ENCODE measurements at places on chromosomes 4 and X. TPM values are rescaled to one million over a fixed set of nuclear protein-coding genes. Genes with fewer than 3 reads are reported as not detected.

SH3RF1 gene
- total RNA-seq = 1.8 TPM

DNA sequence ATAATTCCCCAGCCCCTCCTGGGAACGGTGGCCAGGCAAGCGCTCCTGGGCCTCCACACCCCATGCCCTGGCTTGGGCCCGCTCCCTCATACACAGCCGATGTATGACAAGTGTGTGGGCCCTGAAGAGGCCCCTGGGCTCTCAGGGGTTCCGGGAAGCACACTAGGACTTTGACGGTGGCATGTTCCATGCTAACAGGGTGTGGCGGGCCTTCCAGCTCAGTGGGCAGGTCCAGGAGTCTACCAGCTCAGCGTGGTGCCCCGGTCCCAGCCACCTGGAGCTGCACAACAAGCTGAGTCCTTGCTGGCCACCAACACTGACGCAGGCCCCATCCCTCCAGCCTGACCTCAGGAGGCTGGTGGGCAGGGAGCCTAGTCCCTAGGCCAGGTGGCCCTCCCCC lies 24.4 kb upstream of the HMX1 start:
- no peak for DNase-seq

- DNase-seq = no peak
These were observed 2.0 kb downstream of the TMEM165 start for GRCh38 chr4:55397520-55398321.

TRIM2 gene
- 13.4 TPM for total RNA-seq

MAP3K15 gene
- total RNA-seq = not detected

DNA sequence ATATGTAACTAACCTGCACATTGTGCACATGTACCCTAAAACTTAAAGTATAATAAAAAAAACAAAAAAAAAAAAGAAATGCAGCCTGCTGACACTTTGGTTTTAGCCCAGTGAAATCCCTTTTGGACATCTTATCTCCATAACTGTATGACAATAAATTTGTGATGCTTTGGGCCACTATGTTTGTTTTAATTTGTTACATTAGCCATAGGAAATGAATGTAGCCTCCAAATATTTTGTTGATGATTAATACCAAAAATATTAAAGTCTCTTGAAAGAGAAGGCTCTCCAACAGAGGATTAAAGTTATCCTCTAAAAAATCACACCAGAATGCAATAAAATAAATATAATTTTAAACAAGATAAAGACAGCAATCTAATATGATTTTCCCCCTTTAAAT lies 852.7 kb upstream of the SLIT2 start:
- no peak for DNase-seq

All from liver (tissue), 10 donors.